ENCODE measurements at places on chromosomes 3 and 15. TPM values are rescaled to one million over a fixed set of nuclear protein-coding genes. Genes with fewer than 3 reads are reported as not detected.

Gene LRRC3B
- total RNA-seq: not detected

Gene RPL39L
- total RNA-seq: 43.2 TPM

Gene SENP8
- total RNA-seq: 2.8 TPM

Gene SPPL2A
- 91.6 TPM for total RNA-seq

Gene CNTN3
- total RNA-seq: 2.6 TPM

Gene PYGO1
- 6.8 TPM for total RNA-seq

Gene OSBPL10
- total RNA-seq: 1.1 TPM

Gene POPDC2
- 0.72 TPM for total RNA-seq

Gene TFRC
- total RNA-seq: 336 TPM

Gene ULK4
- 4.4 TPM for total RNA-seq

Gene C3orf22
- not detected for total RNA-seq
